Stromal cell of bone marrow (primary cell): ENCODE measurements at places on chromosomes 12 and 14.

DNA sequence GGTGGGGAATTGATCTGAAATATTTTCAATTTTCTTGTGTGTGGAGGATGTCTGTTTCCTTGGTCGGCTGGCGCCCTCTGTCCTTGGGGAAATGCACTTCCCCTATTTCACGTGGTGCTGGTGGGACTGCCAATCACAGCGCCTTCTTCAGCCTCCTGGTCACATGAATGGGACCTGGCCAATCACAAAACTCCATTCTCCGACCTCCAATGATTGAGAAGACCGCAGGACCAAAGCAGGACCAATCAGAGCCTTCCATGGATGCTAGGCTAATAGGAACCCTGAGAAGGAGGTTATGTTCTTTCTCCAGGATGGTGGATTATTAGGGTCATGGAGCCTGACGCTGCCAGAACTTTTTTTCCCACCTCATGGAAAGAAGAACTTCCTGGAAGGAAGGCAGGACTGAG is 188.7 kb downstream of the TTC8 start:
- no peak for DNase-seq

GRCh38 chr14:89900802-89901201 is 53.7 kb downstream of the EFCAB11 start:
- no peak for DNase-seq

- DNase-seq: no peak
Measured at GRCh38 chr14:45786266-45786665, 533.3 kb upstream of the MIS18BP1 start.

GRCh38 chr12:67647799-67648520 is 585 bp upstream of the DYRK2 start:
- peak; percentile 81 for DNase-seq

DNA sequence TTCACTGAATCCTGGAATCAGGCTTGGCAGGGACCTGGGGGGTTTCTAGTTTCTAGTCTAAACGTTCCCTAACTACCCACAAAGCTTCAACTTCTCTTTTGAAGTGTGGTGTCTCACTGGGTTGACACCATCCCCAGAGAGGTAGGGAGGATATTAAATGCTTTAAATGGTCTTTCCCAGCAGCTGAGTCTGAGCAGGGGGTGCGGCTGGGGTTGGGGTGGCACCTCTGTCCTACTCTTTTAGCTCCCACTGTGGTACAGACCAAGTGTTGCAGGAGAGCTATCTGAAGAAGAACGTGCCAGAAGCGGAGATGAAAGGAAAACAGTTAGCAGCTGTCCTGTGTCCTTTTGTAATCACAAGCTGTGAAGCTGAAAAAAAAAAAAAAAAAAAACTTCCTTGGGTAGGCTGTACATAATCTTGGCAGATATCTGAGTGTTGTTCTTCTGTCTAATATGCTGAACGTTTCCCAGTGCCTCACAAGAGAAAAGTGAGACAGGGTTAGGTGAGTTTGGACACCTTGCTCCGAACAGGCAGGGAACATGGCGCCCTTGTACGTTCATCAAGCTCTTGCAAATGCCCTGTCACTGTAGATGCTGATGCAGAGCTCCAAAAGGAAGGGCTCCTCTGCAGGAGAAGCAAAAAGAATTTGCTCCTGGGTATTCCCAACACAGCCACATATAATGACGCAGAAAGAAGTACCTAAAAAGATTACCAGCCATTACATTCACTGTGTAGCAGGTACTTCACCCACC is 447.2 kb downstream of the APAF1 start:
- DNase-seq: no peak

DNA sequence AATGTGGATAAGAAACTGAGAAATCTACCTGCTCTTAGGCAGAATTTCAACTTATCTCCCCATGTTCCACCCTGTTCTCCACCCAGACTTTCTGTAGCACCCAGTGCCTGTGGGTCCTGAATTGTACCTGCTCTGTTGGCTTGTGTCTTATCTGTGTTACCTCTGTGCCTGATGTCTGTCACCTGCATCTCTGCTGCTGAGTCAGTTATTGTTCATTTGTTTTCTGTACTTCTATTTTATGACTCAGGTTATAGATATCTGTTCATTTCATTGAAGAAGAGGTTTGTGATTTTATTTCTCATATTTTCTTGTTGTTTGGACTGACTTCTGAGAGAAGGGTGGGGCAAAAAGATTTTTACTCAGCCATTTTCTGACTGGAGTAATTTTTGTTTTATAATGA is 11.7 kb downstream of the SOCS4 start:
- no peak for DNase-seq

DNA sequence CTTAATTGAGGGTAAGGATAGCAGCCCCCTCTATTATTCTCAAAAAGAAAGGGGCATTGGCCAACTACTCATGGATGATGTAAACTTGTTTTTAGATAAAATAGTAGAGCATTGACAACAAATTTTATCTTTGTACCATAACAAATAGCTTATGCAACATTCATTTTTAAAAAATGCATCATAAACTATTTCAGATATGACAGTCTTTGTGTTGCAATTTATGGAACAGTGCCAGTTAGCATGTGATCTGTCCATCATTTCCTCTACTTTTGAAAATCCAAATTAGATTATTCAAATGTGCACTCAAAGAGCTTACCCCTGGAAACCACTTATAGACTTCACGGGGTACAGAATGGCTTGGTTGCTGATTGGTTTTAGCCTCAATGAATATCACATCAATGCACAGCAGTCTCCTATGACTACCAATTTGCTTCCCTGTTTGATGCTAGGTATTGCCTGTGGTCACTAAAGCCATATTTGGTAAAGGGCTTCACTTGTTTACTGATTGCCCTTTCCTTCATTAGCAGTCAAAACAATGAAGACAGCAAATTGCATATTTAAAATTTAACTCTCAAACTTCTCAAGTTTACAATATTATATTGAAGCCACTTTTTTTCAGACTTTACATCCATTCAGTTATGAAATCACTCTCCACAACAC is 274.9 kb upstream of the MGAT4C start:
- no peak for DNase-seq

DNA sequence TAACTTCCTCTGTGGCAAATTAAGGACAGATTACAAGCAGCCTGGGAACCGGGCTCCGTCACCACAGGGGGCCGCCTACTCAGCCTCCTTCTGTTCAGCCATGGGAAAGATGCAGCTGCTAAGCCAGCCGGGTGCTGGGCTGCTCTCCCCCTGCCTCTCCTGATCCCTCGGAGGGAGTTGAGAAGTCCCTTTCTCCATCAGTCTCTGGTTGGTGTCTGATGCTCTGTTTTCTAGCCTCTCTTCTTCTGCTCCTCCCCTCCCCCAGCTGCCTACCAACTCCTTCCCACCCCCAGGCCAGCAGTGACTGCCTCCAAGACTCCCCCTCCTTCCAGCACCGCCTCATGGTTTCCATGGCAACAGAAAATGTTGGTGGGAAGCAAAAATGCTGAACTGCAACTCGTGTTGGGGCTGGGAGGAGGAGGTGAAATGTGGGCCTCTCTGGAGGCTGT is 486.7 kb downstream of the APAF1 start:
- DNase-seq: no peak

DNA sequence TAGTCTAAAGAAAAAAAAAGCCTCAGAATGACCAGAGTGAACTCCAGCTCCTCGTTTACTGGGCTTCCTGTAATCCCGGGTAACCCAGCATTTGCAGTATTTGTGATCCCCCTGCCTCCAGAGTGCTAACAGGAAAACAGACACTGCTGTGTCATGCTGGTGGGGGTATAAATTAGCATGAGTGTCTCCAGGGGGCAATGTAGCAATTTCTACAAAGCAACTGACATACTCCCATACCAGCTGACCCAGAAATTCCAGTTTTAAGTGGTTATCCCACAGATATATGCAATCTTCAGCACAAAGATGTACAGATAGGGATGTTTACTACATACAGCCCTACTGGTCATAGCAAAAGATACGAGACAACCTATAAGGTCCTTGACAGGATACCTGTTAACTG is 18.8 kb downstream of the TTC7B start:
- no peak for DNase-seq

- DNase-seq: no peak
Measured at GRCh38 chr12:68809190-68810026, 1.4 kb downstream of the MDM2 start.
